GM12864 (cell line): ENCODE measurements at places on chromosomes 13 and 19.

DNA sequence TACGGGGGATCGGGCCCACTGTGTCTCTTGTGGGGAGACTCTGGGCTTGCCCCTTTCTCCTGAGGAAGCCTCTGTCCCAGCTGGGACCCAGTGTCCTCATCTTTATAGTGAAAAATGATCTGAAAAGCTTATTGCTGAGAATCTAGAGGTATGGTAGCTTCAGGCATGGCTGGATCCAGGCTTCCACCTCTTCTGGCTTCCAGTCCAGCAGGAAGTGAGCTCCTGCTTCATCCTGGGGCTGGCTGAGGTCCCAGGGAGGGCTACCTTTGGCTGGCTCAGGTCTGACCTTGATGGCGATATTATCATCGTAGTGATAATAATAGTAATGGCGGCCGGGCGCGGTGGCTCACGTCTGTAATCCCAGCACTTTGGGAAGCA is 3.0 kb downstream of the SLC5A5 start:
- DNase-seq, result no peak

DNA sequence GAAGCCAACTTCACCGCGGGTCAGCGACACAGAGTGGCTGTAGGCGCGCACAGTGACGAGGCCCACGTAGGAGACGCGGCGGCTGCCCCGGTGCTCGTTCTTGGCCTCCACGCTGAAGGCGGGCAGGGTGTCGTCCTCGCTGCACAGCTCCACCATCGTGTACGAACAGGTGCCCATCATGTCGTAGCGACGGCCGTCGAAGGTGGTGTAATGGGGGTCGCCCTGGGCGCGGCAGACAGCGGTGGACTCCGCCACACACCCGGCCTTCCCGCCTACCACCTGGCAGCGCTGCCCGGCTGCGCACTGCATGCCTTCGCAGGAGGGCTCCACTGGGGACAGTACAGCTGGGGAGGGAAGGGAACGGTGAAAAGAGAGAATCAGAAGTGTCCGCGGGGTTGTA is 10.0 kb downstream of the FCGBP start:
- DNase-seq, result no peak

GRCh38 chr13:39530916-39531315 is 72.1 kb downstream of the LHFPL6 start:
- DNase-seq, result no peak

DNA sequence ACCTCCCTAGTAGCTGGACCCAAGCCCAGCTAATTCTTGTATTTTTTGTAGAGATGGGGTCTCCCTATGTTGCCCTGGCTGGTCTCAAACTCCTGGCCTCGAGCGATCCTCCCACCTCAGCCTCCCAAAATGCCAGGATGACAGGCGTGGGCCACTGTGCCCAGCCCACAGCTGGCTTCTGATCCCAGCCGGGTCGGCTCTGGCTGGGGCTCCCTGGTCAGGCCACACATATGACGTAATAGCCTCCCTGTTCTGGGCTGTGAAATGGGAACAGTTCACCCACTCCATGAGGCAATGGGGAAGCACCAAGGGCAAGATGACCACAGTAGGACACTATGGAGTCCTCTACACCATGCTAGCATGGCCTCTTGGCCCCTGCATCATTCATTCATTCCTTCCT is 41.1 kb downstream of the TINCR start:
- DNase-seq, result no peak

GRCh38 chr19:5334824-5335500 is 5.7 kb downstream of the PTPRS start:
- no peak for DNase-seq

DNA sequence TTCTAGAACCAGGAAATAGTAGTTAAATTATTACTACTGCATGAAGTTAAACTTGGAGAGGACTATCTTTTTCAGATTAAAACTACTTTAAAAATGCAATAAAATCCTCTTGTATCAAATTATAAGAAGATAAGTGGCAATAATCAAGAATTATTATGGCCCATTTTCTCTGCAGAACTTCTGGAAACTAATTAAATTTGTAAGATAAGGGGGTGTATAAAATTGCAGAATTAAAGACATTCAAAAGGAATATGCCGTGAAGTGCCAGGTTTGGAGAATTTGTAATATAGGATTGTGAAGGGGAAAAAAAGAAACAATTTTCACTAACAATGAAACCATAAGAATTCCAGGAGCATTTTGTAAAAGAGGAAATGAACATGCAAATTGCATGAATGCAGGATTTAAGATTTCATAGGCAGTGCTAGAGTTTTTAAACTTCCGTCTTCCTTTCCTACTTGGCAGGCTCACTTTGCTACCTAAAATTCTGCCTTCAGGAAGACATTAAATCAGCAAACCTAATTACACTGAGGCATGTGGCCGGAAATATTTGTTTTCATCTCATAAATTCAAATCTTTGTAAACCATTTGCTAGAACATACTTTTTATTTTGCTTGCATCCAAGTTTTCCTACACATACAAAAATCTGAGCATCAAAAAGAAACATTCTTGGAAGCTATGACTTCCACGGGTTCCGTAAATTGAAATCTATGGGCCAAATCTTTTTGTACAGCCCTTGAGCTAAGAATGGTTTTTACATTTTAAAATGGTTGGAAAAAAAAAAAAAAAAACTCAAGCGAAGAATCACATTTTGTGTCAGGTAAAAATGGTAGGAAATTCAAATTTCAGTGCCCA is 166.9 kb downstream of the DCLK1 start:
- DNase-seq, result no peak

DNA sequence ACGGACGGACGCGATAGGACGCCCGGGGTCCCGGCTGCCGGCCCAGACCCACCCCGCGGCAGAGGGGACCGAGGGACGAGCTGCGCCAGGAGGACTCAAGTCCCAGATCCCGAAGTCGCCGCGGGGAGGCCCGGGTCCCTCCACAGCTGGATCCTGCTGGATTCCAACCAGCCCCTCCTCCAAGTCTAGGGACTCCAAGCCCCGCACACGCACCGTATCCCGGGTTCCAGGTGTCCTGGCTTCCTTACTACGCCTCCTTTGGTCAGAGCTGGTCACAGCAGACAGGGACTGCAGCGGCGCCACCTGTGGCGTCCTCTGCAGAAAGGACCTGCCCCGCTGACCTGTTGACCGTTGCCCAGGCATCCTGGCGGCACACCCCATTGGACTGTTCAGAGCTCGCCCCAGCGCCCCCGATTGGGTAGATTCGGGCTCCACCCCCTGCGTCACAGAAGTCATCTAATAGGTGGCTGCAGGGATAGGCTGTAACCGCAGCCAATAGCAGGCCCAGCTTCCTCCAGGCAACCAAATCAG is 29.0 kb upstream of the ZNF709 start:
- DNase-seq, result no peak

- no peak for DNase-seq
Measured at GRCh38 chr19:5804516-5805461, at the start of gene NRTN. Gene NRTN (plus strand): TSS chr19:5805067. CDS start chr19:5824166, 19,099 bp downstream.

DNA sequence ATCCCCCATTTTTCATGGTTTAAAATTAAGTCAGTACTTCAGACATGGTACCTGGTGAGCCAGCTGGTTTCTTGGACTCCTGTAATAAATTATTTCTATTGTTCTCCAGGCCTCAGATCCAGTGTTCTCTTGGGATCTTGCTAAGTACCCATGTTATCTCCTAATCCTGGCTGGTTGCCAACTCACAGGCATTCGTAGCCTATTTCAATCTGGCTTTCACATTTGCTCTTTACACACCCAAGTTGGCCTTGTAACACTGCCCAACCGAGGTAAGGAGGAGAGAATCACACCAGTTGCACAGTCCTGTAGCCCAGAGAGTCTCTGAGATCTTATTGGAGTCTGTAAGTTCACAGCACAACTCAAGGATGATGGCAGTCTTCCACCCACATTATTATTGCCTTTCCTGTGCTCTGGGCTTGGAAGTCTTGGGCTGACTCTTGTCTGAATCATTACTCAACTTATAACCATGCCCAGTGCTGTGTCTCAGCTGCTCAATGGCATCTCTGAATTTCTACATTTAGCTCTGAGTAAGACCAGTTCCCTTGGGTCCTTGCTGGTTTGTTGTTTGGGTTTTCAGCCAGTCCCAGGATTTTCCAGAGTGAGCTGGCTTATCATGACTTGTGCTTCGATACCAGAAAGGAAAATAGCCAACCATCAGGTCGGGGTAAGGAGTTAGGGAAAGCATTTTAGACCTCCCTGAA is 76.6 kb upstream of the KLF12 start:
- DNase-seq, result no peak

GRCh38 chr19:45668342-45668871 is 386 bp downstream of the GIPR start:
- DNase-seq, result no peak

GRCh38 chr13:70905035-70905434 is 796.8 kb upstream of the KLHL1 start:
- DNase-seq, result no peak

- no peak for DNase-seq
Measured at GRCh38 chr19:54201172-54201701, 579 bp downstream of the RPS9 start.

GRCh38 chr13:30391956-30392680 is 30.2 kb upstream of the UBE2L5 start:
- DNase-seq, result no peak

GRCh38 chr19:47779524-47780214 is 1.2 kb downstream of the SELENOW start:
- DNase-seq, result no peak
